ENCODE measurements at places on chromosomes 12 and 14.

DNA sequence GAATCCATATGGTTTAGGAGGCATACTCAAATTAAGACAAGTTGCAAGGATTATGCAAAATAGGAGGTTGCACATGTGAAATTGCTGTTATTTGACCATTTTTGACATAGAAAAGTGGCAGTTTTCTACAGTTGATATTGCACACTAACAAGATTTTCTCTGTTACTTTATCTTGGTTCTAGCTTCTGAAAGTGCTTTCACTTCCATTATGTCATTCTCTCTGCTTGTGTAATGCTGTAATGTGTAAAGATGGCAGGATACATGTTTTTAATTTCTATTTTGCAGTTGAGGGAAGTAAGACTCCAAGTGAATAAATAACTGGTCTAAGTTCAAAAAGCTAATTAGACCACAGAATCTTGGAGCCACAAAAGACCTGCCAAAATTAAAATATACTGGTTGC lies 60.6 kb downstream of the MYRFL start:
- DNase-seq = no peak

DNA sequence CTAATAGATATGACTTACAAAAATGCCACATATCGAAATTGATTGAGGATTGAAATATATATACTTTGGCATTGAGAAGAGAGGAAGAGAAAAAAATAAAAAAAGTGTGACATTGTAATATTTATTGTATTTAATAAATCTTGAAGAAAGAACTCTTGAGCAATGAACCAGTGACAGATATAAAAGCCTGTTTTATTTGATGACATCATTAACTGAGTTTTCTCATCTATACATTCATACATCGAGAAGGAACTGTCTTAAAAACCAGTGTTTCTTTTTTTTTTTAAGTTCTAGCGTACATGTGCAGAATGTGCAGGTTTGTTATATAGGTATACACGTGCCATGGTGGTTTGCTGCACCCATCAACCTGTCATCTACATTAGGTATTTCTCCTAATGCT lies 368.2 kb downstream of the SNAPC1 start:
- no peak for DNase-seq

GRCh38 chr12:105270671-105271255 lies 34.8 kb upstream of the APPL2 start:
- DNase-seq = no peak

GRCh38 chr12:52501490-52501889 lies 8.4 kb upstream of the KRT6A start:
- DNase-seq = no peak

- DNase-seq = no peak
Observed at GRCh38 chr12:108367436-108367835, 28.3 kb upstream of the CMKLR1 start.

GRCh38 chr12:109234012-109234411 lies 75.1 kb downstream of the FOXN4 start:
- DNase-seq = no peak

DNA sequence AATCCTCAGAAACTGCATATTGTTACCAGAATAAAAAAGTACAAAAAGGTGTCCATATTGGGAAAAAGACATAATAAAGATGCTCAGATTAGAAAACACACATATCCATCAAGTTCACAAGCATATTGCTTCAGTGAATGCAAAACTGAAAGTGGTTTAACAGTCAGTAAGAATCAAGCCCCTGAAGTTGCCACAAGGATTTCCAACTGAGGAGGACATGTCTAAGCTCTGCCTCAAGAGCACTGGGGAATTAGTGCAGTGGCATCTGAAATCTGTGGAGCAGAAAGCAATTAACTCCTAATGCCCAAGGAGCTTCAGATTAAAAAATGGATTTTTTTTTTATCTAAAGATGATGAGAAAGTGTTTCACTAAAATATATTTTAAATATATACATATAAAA lies 113.2 kb downstream of the DENND5B start:
- no peak for DNase-seq

- DNase-seq = no peak
Observed at GRCh38 chr14:23565626-23566025, 2.0 kb downstream of the AP1G2 start.

DNA sequence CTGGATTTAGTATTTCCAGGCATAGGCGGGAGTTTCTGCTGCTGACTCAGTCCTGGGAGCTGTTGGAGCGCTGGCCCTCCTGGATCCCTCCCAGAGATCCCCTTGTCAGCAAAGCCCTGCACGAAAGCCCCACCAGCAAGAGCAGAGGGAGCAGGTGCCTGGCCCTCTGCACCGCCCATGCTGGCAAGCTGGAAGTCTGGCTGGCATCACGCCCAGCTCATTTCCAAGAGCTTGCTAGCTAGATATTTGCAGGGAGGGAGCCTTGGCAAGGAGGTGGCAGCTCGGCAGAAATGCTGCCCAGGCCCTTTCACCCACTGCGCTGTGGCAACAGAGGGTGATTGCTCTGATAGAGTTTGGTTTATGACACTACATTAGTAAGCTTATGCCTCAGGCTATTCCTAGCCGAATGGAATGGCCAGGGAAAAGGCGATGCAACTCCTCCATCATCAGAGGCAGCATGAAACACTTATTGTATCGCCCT lies 193.9 kb downstream of the EMP1 start:
- DNase-seq = peak; percentile 87

GRCh38 chr14:98408024-98408555 lies 863.9 kb downstream of the BCL11B start:
- no peak for DNase-seq

DNA sequence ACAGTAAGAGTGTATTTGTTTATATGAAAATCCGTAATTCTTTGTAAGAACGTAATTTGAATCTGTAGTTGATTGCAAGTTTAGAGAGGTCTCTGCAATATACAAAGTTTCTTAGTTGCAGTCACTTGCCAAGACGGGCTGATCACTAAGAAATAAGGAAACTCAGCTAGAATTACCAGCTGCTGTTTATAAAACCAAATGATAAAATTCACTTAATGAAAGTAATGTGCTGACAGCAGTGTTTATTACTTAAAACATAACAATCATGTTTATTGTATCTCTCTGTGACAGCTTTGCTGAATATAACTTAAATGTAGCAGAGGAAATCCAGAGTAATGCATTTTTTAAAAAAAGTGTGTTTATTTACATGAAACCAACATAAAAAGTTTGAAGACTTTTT lies 31.2 kb downstream of the SRGAP1 start:
- no peak for DNase-seq

- DNase-seq = no peak
Observed at GRCh38 chr12:71878208-71878607, 38.6 kb downstream of the TBC1D15 start.

DNA sequence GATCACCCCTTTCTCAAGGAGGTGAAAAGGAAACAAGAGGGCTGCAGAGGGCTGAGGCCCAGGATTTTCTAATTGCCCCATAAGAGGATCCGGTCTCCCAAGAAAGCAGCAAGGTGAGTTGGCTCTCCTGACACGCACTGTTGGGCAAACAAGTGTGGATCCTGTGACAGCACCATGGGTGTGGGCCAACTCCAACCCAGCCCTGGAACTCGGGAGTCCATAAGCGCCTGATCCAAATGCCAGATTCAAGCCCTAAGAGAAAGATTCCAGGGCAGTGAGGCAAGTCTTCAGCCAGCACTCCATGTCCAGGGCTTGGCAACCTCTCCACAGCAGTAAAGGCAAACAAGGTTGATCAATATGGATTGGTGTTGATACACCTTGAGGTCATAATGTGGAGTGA lies 33.1 kb downstream of the KCNA5 start:
- DNase-seq = no peak

DNA sequence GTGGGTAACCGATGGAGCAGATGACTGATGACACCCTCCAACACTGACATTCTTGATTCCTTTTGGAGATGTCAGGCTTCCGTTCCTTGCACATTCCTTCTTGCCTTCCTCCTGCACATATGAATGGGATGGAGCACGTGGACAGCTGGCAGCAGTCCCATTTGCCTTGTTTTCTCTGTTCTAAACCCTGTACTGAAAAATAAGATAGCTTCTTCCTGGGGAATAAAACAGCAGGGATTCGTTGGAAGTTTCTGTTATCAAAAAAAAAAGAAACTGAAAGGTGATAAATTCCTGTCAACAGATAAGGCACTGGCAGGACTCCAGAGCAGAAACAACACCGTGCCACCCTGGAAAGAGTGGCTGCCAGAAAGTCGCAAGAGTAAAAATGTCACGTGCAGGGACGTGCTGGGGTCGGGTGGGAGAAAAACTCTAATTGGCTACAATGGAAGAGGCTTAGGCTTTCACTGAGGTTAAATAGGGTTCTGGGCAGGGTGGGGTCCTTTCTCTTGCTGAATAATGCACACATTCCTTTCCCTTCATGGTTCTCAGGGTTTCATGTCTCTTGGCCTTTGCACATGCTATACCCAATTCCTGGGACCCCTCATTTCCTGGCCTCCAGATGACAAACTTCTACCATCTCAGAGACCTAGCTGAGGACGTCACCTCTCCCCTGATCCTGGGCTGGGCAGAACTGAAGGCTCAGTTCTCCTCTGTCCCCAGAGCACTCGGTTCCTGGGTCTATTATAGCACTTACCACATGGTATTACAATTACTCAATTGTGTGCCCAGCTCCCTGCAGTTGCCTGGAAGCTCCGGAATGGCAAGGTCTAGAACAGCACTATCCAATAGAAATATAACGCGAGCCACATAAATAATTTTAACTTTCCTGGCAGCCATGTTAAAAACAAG lies 7.0 kb upstream of the NUAK1 start:
- DNase-seq = no peak

GRCh38 chr12:89863968-89864367 lies 155.3 kb upstream of the ATP2B1 start:
- no peak for DNase-seq

- DNase-seq = no peak
Observed at GRCh38 chr14:50932592-50933495, 11.4 kb downstream of the PYGL start.

DNA sequence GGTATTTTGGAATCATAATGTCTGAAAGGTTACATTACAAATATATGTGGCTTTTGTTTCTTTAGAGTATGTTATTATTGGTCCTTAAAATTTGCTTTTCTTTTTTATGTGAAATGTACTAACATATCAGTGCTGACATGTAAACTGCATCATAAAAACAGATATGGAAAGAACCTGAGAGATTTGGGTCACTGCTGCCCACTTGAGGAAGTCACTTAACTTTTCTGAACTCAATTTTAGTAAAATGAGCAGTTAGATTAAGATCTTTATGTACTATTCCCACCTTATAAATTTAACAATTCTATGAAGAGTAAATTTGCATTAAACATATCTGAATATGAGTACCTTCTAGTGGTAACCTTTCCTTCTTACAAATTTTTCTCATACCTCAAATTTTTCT lies 7.5 kb downstream of the PTGR2 start:
- no peak for DNase-seq

DNA sequence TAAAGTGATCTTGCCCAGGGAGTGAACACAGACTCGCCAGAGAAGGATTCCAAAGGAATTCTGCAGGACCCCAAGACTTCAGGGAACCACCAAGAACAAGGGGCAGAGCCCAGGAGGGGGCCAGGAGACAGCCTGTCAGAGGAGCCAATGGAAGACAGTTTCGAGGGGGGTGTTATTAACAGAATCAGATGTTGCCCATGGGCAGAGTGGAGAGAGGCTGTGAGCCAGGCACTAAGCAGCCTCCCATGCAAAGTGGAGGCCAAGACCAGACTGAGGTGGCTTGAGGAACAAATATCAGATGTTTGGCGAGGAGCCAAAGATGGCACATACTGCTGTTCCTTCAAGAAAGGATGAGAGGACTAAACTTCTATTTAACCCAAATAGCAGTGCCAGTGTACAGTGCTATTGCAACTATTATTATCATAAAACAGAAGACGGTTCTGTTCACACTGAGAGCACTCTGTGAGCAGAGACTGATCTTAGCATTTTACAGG lies 12.6 kb downstream of the APPL2 start:
- no peak for DNase-seq

- DNase-seq = no peak
Observed at GRCh38 chr14:23530375-23531055, 21.1 kb downstream of the ZFHX2 start.

DNA sequence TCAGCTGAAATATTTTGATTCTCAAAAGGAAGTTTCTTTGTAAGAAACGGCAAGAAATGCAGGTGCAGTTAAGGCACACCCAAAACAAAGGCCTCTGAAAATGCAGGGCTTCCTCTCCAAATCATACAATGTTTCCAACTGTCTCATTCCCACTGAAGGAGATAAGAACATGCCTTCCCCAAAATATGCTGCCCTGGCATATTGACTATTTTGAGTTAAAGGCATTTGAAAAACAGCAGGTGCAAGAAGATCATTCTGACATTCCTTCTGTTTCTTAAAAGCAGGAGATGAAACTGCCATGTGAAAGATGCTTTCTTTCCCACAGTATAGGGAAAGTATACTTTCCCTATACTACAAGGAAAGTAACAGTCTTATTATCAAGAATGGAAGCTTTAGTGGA lies 33.4 kb upstream of the VASH1 start:
- DNase-seq = no peak

- no peak for DNase-seq
Observed at GRCh38 chr12:21340403-21340802, 5.7 kb upstream of the SLCO1A2 start.

DNA sequence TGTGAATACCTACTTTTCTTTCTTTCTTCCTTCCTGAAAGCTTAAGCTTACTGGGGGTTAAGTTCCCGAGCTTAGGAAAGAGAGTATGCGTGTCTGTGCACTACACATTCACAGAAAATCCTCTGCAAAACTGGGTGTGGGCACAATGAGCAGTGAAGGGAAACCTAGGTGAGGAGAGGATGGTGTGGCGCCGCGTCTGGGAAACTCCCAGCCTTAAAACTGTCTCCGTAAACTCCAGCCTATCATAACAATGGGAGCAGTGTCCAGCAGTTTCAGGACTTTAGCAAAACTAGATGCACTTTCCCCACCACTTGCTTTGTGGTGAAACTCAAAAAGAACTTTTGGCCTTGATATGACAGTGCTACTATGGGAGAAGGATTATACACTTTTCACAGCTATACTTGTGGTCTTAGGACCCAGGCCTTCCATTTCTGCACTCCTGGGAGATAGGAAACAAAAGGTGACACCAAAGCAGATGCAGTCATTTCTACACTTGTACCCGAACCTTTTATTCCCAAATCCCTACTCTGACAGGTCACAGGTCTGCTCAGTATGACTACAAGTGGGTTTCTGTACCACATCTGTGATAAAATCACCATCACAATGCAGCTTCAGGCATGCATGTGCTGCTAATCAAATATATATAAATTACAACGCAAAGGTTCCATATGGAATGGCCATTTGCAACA lies 10.4 kb downstream of the AKAP5 start:
- no peak for DNase-seq

All from amygdala (tissue), 56 donors.